NCI-H1105 treated with DMSO at 0.1 percent for 48 hours (cell line): ENCODE measurements at places on chromosomes 16 and 17.
A peak's percentile ranks its signal among the peaks of the same experiment; 100 is the strongest.

DNA sequence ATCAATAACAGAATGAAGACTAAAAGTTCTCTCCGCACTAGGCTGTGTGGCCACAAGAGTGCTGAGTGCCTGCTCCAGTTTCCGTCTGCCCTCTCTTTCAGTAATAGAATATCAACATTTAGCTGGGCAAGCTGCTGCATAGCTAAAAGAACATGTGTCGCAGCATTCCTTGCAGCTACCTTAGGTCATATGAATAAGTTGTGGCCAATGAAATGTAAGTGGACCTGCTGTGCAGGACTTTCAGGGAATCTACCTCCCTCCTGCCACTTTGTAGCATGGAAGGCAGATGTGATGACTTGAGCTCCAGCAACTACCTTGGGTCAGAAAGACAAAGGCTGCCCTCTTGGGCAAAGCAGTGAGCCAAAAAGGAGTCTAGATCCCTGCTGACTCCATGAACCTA lies 25.4 kb downstream of the SLC39A11 start:
- DNase-seq, result no peak

- DNase-seq, result peak; percentile 38
These were observed at the start of gene FN3K for GRCh38 chr17:82734987-82735866. Gene FN3K, plus strand, starts transcription at chr17:82735615. Its CDS starts 22 bp downstream, at chr17:82735637.

DNA sequence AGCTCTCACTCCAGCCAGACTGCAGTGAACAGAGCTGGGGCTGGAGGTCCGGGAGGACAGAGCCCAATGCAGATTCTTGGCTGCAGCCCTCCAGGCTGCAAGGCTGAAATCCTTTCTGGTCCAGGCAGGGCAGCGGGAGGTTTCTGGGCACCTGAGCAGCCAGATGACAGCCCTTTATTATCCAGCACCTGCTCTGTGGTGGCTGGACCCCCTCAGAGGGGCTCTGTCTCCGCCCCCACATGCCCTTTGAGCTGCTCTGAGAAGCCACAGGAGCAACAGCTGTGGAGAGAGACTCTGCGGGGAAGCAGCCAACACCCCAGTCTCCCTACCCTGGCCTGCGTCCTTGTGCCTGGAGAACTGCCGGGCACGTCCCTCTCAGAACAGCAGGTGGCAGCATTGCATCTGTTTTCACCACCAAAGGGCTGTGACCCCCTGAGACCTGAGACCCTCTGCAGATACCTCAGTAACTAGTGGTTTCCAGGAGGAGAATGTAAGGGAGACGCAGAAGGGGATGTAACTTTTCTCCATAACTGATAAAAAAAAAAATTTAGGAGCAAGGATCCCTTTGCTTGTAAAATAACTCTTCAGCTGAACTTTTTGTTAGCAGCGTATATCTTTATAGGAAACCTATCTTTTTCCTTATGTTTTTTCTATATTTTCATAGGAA lies 3.7 kb upstream of the CNP start:
- peak; percentile 63 for DNase-seq

DNA sequence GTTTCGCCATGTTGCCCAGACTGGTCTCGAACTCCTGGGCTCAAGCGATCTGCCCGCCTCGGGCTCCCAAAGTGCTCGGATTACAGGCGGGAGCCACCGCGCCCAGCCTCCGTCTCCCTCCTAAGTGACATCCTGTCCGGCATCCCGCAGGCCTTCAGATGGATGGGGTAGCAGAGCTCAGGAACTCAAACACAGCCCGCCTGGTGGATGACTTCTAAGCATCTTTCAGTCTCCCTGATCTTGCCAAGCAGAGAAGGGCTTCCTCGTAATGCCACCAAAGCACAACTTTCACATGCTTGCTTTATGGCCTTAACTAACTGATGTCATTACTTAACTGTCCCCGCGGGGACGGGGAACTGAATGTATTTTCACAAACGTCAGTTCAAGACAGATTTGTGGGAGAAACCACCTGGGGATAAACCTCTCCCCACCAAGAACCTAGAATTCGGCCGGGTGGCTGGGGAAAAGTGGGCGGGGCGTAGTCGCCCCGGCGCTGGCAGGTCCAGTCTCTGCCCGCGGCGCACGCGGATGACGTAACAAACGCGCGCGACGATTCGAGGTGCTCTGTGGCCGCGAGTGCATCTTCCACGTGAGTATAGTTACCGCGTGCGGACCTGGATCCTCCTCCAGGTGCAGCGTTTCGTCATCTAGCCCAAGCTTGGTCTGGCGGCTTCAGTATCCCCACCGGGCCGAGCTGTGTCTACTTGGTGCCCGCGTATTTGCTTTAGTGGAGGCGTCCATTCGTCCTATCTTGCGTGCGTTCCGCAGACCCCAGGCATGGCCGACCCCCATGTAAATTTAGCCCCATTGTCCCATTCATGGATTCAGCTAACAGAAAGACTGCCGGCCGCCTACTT lies at the start of gene PFAS:
Gene PFAS (plus strand): TSS at position 539 of the 857 bp plus-strand sequence. CDS start 4,649 bp downstream, outside the sequence.
- peak; percentile 91 for DNase-seq

DNA sequence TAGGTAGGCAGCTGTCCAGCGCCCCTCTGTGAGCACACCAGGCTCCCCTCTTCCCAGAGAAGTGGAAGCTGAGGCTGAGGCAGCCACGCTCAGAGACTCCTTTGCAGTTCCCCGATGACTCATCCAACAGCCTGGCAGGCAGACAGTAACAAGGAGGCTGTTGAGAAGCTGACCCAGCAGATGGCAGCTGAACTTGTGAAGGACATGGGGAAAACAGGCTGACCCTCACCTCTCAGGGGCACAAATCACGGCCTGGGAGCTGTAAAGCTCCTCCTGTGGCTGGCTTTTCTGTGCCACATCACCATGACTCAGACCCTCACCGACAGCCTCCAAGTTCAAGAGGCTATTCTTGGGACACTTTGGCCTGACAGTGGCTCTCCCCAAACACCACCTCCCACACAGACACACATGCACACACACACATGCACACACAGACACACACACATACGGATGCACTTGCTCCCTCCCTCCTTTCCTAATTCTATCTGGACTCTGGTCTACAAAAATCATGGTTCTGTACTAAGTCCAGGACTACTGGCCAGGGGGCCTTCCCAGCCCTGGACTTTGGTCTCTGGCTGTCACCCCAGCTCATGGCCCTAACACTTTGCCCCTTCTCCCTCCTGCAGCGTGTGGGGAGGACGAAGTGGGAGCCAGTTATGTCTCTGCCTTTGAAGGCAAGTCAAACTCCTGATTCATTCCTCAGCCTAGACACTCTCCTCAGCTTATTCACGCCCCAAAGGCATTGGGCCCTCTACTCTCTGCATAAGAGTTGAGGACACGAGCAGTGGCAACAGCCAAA lies 23.2 kb downstream of the MAP3K14 start:
- DNase-seq, result no peak

GRCh38 chr17:69690531-69690930 lies 276.0 kb downstream of the MAP2K6 start:
- DNase-seq, result no peak

DNA sequence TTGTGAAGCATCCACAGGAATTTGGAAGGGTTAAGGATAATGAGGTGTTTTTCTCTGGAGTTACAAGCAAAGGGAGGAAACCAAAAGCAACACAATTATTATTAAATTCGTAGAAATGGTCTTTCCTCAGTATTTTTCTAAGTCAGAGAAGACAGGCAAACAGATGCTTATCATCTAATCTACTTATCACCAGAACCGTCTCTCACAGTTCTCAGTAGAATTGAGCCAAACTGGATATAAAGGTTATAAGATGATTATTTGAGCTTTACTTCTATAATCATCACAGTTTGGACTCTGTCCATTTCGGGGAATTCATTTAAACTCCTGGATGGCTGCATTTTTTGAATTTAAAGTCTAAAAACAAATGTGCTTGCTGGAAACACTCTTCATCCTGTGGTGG lies 245.0 kb downstream of the KCNJ2 start:
- no peak for DNase-seq

DNA sequence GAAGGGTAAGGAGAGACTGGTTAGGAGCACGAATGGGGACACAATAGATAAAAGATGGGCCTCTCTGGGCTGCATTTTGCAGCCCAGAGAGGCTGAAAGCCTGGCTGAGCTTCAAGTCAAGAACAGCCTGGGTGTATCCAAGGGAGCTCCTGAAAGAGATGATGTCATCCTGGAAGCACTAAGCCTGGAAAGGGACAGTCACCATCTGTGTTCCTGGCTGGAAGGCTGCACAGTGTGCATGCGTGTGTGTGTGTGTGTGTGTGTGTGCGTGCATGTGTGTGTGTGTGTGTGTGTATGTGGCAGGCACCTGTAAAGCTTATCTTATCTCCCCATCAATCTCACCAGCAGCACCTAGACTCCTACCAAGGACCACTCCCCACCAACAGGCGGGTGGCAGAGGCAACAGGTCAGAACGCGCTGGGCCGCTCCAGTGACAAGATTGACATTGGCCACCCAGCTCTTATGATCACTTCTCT lies 44.1 kb downstream of the COG7 start:
- DNase-seq, result peak; percentile 63

GRCh38 chr17:65930140-65930730 lies 261.7 kb downstream of the CEP112 start:
- DNase-seq, result no peak

GRCh38 chr17:39699818-39700147 lies at the start of gene ERBB2:
Gene ERBB2, plus strand, starts transcription at chr17:39700064. Its CDS starts 175 bp downstream, at chr17:39700239.
- no peak for DNase-seq

- no peak for DNase-seq
These were observed 28.2 kb downstream of the TNFRSF13B start for GRCh38 chr17:16943541-16944333.

DNA sequence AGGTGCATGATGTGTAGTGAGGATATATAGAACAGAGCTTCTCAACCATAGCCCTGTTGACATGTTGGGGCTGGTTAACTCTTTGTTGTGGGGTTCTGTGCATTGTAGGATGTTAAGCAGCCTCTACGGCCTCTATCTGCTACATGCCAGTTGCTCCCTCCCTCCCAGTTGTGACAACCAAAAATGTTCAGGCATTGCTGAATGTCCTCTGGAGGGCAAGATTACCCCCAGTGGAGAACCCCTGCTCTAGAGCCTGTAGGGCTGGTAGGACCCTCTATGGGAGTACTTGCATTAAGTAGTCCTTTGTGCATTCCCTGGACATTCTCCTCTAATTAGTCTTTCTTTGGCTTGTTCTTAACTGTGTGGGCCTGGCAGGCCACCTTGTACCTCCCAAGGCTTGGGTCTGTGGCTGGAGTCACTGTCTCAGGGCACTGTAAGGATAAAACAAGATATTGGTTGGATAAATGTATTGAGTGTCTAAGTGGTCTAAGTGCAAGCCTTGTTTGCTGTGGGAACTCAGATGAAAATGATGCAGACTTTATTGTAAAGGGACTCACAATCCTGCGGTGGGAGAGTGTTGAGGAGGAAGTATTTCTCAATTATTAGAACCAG lies 19.8 kb upstream of the MYO1D start:
- no peak for DNase-seq

DNA sequence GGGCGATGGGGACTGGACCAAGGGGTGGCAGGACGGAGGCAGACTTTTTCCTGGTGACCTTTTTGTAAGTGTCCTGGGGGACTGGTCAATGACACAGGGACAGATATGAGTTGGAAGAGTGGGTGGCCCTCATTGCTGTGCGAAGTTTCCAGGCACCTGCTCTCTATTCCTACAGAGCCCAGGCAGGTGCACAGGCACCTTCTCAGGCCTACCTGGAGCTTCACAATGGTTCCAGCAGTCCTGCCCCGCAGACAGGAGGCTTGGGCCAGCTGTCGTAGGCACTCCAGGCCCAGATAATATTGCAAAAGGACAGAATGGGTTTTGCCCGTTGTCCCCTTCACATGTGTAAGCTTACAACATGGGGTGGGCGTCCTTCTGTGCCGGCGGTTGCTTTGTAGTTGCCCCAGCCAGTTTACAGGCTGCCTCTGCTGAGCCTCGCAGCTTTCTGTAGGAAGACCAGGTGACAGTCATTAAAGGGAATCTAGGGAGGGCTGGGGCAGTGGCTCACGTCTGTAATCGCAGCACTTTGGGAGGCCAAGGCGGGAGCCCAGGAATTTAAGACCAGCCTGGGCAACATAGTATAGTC lies 84.3 kb downstream of the ARHGAP23 start:
- DNase-seq, result no peak

DNA sequence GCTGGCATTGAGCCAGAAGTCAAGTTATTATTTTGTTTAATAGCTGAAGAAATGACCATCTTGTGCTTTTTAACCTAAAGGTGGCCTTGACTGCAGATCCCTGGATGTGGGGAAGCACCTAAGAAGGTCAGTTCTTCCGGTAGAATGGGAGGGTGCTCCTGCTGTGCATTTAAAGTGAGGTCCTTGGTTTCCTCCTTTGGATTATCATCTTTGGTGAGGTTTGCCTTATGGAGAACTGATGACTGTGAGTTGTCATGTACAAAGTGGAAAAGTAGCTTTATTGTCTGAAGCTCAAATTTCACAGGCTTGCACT lies 66.5 kb downstream of the PCTP start:
- DNase-seq, result no peak

DNA sequence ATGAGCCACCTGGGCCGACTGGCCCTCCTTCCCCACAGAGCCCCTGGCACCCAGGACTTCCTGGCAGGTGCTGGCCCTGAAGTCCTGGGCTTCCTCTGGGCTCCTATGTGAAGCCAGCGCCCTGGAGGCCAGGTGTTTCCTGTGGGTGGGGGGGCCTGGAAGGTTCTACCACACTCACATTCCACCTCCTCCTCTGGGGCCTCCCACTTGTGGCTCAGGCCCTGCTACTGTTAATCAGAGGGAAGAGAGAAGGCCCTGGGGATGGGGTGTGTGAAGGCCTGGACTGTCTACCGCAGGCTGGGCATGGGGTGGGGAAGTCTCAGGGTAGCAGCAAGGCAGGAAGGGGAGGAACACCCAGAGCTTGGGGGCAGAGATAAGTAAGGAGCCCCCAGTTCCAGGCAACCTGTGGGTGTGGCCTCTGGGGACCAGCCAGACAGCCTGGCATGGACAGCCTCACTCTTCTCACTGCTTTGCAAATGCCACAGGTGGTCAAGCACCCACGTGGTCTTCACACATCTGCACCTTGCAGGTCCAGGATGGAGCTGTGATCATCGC lies 111.9 kb upstream of the TNRC6C start:
- no peak for DNase-seq

- no peak for DNase-seq
These were observed 1.7 kb upstream of the MSRB1 start for GRCh38 chr16:1944612-1945199.

DNA sequence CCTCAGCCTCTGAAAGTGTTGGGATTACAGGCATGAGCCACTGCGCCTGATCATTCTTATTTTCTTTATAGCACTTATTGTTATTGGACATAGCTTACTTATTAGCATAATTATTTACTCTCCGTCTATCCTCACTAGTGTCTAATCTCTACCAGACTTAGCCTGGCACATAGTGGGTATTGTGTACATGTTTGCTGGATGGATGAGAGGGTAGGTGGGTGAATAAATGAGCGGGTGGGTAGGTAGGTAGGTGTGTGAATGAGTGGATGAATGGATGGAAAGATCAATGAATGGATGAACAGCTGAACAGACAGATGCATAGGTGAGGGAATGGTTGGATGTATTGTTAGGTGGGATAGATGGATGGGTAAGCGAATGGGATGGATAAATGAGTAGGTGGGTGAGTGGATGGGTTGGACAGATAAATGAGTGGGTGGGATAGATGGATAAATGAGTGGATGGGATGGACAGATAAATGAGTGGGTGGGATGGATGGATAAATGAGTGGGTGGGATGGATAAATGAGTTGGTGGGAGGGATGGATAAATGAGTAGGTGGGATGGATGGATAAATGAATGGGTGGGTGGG lies 51.9 kb downstream of the ABCC6 start:
- no peak for DNase-seq

GRCh38 chr16:22141767-22142166 lies 20.5 kb upstream of the SDR42E2 start:
- no peak for DNase-seq
